ENCODE measurements at places on chromosomes 6 and 20. TPM values are rescaled to one million over a fixed set of nuclear protein-coding genes. Genes with fewer than 3 reads are reported as not detected.

The KAT14 gene
- 10.7 TPM for total RNA-seq

The CRISP2 gene
- total RNA-seq, result not detected

The ZFAND3 gene
- total RNA-seq, result 81.8 TPM

The SLC22A7 gene
- not detected for total RNA-seq

The CD109 gene
- 9.1 TPM for total RNA-seq
